ENCODE measurements at places on chromosomes 12 and 14.

GRCh38 chr12:234891-235415 lies 21.0 kb upstream of the SLC6A12 start:
- DNase-seq, result no peak

DNA sequence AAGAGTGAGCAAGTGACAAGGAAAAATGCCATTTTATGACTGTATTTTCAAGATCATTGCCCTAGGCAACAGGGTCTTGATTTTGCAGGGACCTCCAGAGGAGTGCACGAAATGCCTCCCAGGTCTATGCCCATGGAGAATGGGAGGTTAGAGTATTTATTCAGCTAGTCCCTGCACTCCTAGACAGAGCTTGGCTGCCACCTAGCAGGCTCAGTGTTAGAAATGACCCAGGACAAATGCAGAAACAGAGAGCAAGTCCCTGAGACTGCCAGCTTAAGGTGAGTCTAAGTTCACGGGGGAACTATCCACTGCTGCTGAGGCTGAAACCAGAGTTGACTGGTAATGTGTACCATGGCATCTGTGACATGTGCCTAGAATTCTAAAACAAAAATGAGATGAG lies 506.4 kb downstream of the MED13L start:
- no peak for DNase-seq

- DNase-seq, result no peak
These were observed 1.0 kb downstream of the MPHOSPH9 start for GRCh38 chr12:123231931-123232330.

GRCh38 chr12:49866859-49867569 lies 24.1 kb upstream of the BCDIN3D start:
- peak; percentile 65 for DNase-seq

DNA sequence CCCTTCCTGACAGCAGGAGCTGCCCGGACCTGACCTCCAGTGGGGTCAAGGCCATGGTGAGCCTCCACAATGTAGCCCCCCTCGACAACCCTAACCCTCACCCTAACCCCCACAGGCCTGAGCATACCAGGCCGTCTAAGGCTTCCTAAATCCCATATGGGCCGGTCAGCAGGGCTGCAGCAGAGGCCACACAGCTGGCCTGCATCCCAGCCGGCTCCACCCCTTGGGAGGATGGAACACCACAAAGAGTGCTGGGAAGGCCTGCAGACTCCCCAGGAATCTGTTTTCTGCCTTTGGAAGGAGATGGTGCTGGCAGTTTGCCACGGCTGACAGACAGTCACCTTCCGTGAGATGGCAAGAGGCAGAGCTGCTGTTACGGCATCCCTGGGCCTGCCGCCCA lies 2.8 kb downstream of the TMEM179 start:
- peak; percentile 8 for DNase-seq

GRCh38 chr12:23947395-23947794 lies 2.1 kb downstream of the SOX5 start:
- no peak for DNase-seq

DNA sequence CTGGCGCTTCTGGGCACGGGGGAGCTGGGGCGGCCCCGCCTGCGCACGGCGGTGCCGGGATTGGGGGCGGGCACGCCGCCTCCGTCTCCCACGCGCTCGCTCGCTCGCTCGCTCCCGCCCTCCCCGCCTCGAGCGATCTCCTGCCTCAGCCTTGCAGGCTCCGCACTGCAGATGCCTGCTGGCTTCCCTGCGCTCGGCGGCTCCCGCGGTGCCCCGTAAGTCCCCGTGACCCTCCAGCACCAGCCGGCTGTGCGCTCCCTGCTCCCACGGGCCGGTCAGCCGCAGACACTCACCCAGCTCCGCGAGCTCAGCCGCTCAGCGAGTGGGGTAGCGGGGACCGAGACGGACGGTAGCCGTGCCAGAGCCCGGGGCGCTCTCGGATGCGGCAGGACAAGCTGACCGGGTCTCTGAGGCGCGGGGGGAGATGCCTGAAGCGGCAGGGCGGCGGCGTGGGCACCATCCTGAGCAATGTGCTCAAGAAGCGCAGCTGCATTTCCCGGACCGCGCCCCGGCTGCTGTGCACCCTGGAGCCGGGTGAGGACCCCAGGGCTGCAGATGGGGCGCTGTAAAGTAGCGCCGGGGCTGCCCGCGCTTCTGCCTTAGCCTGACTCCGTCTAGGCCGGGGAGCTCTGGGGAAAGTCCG lies at the start of gene TBC1D30:
TBC1D30 (plus strand) TSS at position 148 of the 643 bp plus-strand sequence; CDS start at position 381, 233 bp downstream.
- DNase-seq, result no peak

DNA sequence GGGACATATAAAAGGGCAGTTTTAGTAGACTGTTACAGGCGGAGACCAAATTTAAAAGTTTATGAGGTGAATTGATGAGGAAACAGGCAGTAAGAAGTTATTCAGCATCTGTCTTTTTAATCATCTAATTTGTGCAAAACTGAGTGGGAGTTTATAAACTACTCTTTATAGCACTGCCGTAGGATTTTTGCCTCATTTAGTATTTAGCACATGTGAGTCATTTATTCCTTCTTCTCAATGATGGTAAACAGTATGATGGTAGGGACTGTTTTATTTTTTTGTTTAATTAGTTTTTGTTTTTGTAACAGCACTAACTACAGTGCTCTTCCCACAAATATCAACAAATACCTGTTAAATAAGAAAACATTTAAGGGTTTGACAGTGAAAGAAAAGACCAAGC lies 20.6 kb downstream of the TOGARAM1 start:
- no peak for DNase-seq

- no peak for DNase-seq
These were observed 105.4 kb downstream of the SRGAP1 start for GRCh38 chr12:63949902-63950301.

GRCh38 chr14:102594514-102595175 lies 2.2 kb downstream of the RCOR1 start:
- peak; percentile 60 for DNase-seq

DNA sequence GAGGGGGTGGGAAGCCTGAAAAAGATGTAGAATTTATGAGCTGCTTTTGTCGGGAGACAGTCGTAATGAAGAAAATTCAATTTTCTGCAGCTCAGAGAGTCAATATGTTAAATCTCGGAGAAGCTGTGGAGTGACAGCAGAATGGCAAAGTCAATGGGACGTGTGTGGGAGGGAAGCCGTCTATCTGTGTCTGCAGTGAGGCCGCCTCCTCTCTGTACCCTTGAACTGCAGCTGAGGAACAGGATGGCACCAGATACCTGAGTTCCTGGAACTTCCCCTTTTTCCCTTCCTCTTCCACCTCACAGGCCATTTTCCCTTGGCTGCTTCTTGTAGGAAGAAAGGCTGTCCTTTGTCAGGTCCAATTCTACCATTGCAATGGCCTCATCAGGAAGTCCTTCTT lies 9.3 kb upstream of the CALCOCO1 start:
- no peak for DNase-seq

- no peak for DNase-seq
These were observed 8.4 kb downstream of the TRMT61A start for GRCh38 chr14:103537175-103537990.

- DNase-seq, result peak; percentile 59
These were observed 127.6 kb upstream of the NCOR2 start for GRCh38 chr12:124694846-124695497.

DNA sequence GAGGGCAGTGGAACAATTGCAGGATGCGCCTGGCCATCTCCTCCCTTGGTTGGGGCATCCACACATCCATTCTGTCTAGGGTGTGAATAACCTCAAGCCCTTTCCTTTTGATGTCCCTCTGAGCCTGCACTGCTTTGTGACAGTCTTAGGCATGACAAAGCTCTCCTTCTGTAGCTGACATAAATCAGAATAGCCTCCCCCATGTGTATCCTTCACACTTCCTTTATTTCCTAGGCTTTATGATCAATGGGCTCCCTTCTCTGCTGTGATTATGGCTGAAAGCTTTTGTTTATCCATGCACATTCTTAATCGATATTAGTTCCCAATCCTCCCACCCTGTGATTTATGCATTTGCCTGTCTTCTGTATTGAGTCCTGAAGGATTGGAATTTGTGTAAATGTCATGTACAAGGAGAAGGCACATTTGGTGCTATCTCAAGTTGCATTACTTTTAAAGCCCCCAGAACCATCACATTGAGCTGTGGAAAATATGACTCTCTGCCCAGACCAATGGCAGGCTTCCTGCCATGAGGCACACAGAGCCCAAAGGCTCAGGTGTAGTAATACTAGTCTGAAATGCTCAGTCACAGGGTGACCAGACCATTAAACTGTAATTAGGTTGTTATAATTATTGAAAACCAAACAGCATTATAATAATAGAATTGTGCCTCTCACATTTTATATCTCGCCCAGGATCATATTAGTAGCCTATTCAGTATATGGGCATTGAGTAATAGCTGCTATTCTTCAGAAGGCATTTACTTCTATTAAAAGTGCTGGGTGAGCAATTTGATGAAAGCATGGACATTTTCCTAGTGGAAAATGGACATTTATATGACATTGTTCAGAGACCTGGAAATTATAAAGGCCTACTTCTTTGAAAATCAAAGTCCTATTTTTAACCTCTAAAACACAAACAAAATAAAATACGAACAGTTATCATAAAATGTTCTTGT lies 14.0 kb downstream of the EMP1 start:
- no peak for DNase-seq

DNA sequence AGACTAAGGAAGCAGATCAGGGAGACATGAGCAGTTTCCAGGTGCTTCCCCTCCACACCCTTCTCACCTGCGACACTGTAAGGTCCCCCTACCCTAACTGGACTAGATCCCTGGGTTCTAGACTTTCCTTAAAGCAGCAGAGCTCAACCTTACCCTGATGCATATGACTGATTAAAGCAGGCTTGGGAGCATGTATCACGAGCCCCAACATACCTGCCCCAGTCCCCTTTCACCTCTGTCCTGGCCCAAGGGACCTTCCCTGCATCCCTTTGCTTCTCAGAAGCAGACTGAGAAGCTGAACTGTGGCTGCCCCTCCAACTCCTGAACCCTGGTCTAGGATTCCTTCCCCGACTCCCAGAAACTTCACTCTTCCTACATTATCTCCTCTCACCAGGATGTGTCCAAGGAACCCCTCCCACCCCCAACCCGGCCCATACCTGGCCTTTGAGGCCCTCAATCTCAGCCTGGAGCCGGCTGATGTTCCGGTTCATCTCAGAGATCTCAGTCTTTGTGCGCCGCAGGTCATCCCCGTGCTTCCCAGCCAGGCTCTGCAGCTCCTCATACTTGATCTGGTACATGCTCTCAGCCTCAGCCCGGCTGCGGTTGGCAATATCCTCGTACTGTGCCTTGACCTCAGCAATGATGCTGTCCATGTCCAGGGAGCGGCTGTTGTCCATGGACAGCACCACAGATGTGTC lies 5.4 kb downstream of the KRT8 start:
- DNase-seq, result no peak

- no peak for DNase-seq
These were observed 30.2 kb upstream of the FGD4 start for GRCh38 chr12:32369202-32369601.

- DNase-seq, result no peak
These were observed 157.4 kb downstream of the TBX5 start for GRCh38 chr12:114248527-114248926.

DNA sequence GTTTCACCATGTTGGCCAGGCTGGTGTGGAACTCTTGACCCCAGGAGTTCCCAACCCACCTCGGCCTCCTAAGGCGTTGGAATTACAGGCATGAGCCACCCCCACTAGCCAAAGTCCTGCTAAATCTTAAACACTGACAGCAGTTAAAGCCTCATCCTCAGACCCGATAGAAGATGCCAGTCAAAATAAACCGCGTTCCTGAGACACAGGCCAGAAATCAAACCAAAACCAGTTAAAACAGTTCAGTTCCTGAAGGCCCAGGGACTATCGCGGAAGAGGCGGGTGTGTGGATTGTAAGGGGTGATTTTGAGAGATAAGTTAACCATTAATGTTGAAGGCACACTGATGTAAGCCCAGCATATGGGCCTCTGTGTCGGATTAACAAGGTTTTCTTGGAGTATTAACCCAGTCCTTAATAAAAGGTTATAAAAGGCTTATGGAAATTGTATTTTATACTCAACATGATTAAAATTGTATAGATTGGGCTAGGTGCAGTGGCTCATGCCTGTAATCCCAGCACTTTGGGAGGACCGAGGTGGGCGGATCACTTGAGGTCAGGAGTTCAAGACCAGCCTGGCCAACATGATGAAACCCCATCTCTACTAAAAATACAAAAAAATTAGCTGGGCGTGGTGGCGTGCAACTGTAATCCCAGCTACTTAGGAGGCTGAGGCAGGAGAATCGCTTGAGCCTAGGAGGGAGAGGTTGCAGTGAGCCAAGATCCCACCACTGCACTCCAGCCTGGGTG lies 18.7 kb upstream of the CDCA4 start:
- DNase-seq, result peak; percentile 49

DNA sequence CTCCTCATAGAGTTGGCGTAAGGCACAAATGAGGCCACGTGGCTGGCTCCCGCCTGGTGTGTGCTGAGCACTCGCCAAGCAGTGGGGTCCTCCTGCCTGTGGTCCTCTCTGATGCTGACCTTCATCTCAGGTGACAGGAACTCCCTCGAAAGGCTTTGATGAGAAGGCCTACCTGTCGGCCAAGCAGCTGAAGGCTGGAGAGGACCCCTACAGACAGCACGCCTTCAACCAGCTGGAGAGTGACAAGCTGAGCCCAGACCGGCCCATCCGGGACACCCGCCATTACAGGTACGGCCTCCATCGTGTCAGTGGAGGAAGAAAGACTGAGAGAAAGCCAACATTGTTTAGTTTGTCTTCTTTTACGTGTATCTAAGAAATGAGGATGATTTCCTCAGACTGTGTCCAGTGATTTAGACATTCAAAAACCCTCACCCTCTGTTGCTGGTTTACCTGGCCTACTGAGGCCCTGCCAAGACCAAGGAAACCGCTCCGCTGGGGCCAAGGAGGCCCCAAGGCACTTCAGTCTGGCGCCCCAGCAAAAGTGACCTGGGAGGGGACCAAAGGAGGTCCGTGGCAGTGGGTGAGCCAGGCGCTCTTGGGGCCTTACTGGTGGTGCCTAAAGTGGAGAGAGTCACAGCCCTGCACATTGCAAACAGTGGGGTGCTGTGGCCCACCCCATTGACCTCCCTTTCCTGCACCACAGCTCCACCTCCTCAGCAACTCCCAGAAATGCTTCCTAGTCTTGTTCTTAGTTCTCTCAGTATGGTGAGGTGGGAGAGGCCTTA lies 60.8 kb downstream of the GALNT16 start:
- DNase-seq, result no peak

DNA sequence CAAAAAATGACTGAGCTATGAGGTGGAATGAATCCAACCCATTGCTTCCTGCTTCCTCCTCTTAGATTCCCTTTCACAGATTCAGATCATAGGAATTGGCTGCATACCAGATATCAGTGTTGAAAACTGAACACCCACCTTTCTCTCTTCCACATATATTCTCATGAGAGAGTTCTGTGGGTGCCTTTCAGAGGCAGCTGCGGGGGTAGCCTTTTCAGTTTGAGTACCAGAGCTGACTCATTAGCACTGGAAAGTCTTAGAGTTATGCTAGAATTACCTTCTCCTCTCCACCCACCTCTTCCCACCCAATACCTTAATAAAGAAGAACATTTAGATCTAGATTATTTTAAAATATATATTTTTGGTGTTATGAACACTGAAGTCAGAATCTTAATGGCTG lies 495.4 kb upstream of the SEL1L start:
- DNase-seq, result no peak

Measured in fibroblast of upper back skin (primary cell).